ENCODE measurements at places on chromosomes 16 and 17. TPM values are rescaled to one million over a fixed set of nuclear protein-coding genes. Genes with fewer than 3 reads are reported as not detected.

CRYM gene
- not detected for polyA plus RNA-seq

CDRT15L2 gene
- not detected for polyA plus RNA-seq

CEP131 gene
- polyA plus RNA-seq: 7.6 TPM

C16orf86 gene
- polyA plus RNA-seq: 3.5 TPM

CSH2 gene
- not detected for polyA plus RNA-seq

Data from naive thymus-derived CD4-positive, alpha-beta T cell (primary cell).